Stimulated activated CD8-positive, alpha-beta memory T cell treated with anti-CD3 and anti-CD28 coated beads, Interleukin-12 subunit alpha, Interleukin-12 subunit beta, amount 100 ng/mL, for 4 hours (primary cell): ENCODE measurements at places on chromosomes 11 and 22.

- DNase-seq = no peak
Measured at GRCh38 chr11:119696378-119697222, 32.4 kb downstream of the NECTIN1 start.

GRCh38 chr22:23682077-23682476, 8.7 kb upstream of the RGL4 start:
- no peak for DNase-seq

GRCh38 chr22:42443240-42444076, 11.3 kb upstream of the NFAM1 start:
- no peak for DNase-seq

GRCh38 chr11:21460082-21460481, 732.8 kb upstream of the ANO5 start:
- DNase-seq = no peak

DNA sequence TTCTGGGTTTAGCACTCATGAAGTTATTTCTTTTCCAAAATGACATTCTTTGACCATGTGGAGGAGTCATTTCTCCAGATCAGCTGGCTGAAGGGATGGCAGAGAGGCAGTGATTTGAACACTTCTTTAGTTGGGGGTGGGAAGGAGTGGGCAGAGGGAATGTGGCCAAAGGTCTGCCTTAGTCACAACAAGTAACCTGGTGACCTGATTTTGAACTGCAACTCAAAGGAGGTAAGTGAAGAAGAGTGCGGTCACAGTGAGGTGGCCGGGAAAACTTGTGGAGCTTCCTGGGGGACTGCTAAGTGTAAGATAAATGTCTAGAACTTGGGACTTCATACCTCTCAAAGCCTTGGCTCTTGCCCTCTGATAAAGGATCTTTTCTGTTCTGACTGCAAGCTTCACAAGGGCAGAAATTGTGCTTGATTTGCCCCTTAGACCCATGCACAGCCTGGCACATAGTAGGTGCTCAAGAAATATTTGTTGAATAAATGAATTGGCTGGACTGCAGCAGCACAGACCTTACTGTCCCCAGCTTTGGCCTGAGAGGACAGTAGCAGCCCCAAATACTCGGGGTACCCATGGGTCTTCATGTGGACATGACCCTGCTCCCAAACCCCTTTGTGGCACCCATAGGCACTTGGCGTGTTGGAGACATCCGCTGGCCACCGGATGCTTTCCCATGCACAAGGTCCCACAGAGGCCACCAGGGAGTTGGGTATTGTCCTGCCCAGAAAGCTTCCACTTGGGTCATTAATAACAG, 99.0 kb upstream of the ALX4 start:
- no peak for DNase-seq

DNA sequence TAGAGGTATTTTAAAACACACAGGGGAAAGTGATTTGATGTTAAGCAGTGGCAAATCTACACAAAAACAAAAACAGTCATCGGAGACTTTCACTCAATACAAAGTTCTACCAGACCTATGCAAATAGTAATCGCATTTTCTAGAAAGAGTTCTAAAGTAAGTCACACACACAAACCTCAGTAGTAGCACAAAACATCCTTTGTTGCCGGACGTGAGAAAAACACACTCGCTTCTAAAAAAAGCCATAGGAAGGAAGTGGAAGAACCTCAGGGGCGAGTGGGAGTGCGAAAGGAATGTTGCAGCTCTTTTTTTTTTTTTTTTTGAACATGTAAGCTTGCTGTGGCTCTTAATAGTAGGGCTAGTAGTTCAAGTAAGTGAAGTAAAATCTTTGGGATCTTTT, 88.9 kb downstream of the MAML2 start:
- no peak for DNase-seq
